Myocyte (in vitro differentiated cells): ENCODE measurements at places on chromosomes 5 and 9. TPM values are rescaled to one million over a fixed set of nuclear protein-coding genes. Genes with fewer than 3 reads are reported as not detected.

GABRA6 gene
- not detected in 2 replicates for total RNA-seq

GARIN3 gene
- total RNA-seq: not detected in 2 replicates

SLC36A1 gene
- total RNA-seq: 11.8 and 15.0 TPM in 2 replicates

PCDHGC3 gene
- total RNA-seq: 137 and 170 TPM in 2 replicates

CCNJL gene
- total RNA-seq: 1.9 and 2.4 TPM in 2 replicates

NPDC1 gene
- 4.8 TPM in 2 replicates for total RNA-seq

CDO1 gene
- total RNA-seq: 2.4 and 8.0 TPM in 2 replicates

PCDHGB1 gene
- 8.7 and 9.8 TPM in 2 replicates for total RNA-seq

IGIP gene
- 8.1 and 10.4 TPM in 2 replicates for total RNA-seq

LCP2 gene
- 0.11 TPM in 1 of 2 replicates, not detected in the other for total RNA-seq

MOCS2 gene
- 107 and 122 TPM in 2 replicates for total RNA-seq

N4BP3 gene
- 4.8 and 12.5 TPM in 2 replicates for total RNA-seq

TNFSF15 gene
- 0.05 and 0.19 TPM in 2 replicates for total RNA-seq

PCA3 gene
- total RNA-seq: not detected in 2 replicates

SPATA31A3 gene
- total RNA-seq: not detected in 2 replicates

C5 gene
- total RNA-seq: 0.45 and 0.94 TPM in 2 replicates

SVEP1 gene
- 3.6 and 5.0 TPM in 2 replicates for total RNA-seq

DMGDH gene
- total RNA-seq: 0.48 and 1.5 TPM in 2 replicates

CCL28 gene
- total RNA-seq: 0.05 and 0.43 TPM in 2 replicates

KIF24 gene
- total RNA-seq: 2.0 and 2.1 TPM in 2 replicates

ADGRD2 gene
- total RNA-seq: not detected in 2 replicates

ZNF454 gene
- not detected in 2 replicates for total RNA-seq

GPR151 gene
- not detected in 2 replicates for total RNA-seq

CKMT2 gene
- total RNA-seq: 1.7 and 5.8 TPM in 2 replicates

LOX gene
- total RNA-seq: 8.1 and 8.2 TPM in 2 replicates

IL12B gene
- not detected in 2 replicates for total RNA-seq

FGF18 gene
- total RNA-seq: 0.16 TPM in 1 of 2 replicates, not detected in the other

GPX3 gene
- total RNA-seq: 3.7 and 5.6 TPM in 2 replicates

IFNB1 gene
- total RNA-seq: not detected in 2 replicates

NIPSNAP3A gene
- total RNA-seq: 41.7 and 44.8 TPM in 2 replicates

TMC1 gene
- total RNA-seq: 0.40 TPM in 1 of 2 replicates, not detected in the other

AQP3 gene
- total RNA-seq: 89.2 and 113 TPM in 2 replicates

TAF11L6 gene
- total RNA-seq: not detected in 2 replicates

C9 gene
- total RNA-seq: not detected in 2 replicates

BTNL8 gene
- not detected in 2 replicates for total RNA-seq

LVRN gene
- 0.88 and 4.0 TPM in 2 replicates for total RNA-seq

PIP5KL1 gene
- 0.36 and 1.5 TPM in 2 replicates for total RNA-seq

GFI1B gene
- 0.10 TPM in 1 of 2 replicates, not detected in the other for total RNA-seq

CAPSL gene
- not detected in 2 replicates for total RNA-seq
